D721Med (cell line): ENCODE measurements at places on chromosomes 3 and 15.

DNA sequence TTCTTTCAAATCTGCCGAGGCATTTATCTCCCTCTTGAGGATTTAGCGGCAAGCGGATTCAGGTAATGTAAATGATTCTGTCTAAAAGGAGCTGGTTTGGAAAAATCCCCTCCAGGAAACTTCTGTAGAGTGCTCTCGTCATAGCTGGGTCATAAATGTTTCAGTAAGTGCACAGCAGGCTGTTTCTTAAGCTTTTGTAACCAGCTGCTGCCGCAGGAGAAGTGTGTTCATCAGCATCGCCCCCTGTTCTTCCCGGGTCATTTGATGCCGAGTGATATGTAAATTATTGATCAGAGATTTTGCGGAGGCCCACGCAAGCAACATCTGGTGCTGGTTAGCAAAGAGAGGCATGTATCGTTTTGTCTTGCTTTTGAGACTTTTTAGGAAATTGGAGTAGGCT, 53.1 kb downstream of the DNASE1L3 start:
- no peak for DNase-seq

DNA sequence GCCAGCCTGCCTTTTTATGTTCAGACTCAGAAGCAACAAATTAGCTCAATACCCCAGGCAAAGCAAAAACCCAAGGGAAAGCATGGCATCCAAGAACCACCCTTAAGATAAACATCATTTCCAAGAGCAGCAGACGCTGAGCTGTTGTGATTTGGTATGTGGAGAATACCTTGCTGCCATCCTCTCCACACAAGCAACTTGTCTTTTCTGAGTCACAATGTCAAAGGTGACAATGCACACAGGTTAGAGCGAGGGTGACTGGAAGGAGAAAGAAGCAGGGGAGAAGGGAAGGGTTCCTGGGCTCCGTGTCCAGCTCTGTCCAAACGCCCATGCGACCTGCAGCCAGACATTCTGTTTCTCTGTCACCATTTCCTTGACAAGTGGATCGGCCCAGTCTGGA, 6.0 kb downstream of the PCSK6 start:
- DNase-seq: no peak

GRCh38 chr3:7999384-7999783, 502.2 kb upstream of the LMCD1 start:
- no peak for DNase-seq

DNA sequence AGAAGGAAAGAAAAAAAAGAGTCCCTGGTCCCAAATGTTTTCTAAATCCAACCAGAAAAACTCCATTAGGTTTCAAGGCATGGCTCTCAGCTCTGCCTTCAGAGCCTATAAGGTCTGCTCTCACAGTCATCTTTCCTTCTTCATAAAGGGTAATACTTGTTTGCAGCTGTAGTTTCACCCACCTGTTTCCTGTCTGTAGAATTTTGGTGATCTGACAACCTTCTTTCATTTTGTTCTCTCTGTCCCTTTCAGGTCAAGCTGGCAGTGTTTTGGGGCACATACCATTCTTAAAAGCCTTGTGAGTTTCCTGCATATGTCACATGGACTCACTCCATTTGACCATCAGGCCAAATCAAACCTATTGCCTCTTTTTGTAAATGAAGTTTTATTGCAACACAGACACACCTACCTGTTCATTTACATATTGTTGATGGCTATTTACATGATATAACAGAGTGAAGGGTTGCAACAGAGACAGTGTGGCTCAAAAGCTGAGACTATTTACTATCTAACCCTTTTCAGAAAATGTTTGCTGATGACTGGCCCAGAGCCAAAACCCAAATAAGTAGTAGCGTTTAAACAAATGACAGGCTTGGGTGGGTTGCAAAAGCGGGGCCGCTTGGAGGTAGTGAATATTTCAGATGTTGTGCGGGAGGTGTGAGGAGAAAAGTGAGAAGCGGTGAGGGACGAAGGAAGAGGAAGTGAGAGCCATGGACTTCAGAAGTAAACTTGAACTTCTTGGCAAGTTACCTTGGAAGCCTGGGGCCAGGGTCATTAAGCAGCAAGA, 292.7 kb upstream of the PROK2 start:
- DNase-seq: no peak

DNA sequence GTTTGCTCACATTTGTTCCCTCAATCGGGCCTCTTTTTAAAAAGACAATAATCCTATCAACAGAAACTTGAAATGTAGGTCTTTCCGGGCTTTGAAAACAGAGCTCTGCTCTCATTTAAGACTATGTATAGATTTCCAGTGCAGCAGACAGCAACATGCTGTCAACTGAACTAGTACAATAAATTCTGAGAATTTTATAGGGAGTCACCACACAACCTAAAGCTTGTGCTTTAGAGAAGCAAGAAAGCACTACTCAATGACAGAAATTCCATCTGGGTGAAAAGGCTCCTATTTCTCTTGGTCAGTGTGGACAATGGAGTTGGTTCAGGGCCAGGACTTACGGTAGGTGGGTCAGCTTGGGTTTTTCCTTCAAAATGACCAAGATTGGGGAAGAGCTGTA, 583.5 kb downstream of the ROBO1 start:
- DNase-seq: no peak

DNA sequence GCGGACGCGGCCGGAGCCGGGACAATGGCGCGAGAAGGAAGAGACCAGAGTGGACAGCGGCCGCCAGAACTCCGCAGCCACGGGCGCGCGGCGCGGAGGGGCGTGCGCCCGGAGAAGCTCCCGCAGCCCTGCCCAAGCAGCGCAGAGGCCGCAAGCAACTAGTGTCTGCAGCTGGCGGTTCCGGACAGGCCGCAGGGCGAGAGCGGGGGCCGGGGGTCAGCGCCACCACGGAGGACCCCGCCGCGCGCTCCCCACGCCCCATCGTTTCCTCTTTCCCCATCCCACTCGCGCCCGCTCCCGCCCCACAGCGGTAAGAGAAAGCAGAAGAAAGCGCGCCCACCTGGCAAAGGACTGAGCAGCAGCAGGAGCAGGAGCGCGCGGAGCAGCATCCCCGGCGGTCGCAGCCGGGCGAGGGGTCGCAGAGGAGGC, 440 bp downstream of the PRTG start:
- no peak for DNase-seq

DNA sequence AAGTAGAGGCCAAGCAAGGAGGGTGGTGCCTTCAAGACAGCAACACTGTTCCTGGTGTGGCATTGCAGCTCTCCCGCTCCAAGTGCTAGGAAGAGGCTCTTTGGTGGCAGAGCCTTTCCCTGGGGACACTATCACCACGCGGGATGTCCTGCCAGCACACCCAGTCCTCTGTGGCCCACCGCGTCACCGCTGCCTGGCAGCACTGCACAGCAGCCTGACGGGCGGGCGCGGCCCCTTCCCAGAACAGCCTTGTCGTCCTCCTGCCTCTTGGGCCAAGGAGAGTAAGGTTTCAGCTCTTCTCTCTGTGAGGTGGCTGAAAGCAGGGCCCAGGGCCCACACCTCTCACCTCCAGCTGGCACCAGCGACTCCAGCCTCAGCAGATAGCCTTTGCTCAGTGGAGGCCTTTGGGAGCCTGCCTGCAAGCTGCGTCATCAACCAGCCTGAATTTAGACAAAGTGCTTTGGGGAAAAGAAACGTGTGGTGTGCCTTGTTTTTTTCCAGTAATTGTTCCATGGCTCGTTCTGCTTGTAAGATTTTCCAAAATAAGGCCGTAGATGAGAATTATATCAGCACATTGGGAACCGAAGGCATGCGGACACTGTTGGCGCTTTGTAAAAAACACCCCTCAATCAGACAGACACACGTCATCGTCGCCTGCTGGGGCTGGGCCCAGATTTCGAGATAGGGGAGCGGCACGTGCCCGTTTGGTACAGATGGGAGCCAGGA, 65.0 kb downstream of the AAGAB start:
- DNase-seq: no peak

- peak; percentile 11 for DNase-seq
These were observed 23.2 kb downstream of the ALS2CL start for GRCh38 chr3:46670000-46670890.

- DNase-seq: no peak
These were observed 397.2 kb downstream of the OCA2 start for GRCh38 chr15:27701956-27702355.

GRCh38 chr3:105413343-105413887, 46.7 kb downstream of the ALCAM start:
- no peak for DNase-seq

GRCh38 chr3:112482675-112483074, 16.6 kb downstream of the BTLA start:
- no peak for DNase-seq

GRCh38 chr3:153305189-153305588, 143.2 kb downstream of the RAP2B start:
- no peak for DNase-seq

GRCh38 chr3:59818033-59818918, 768.5 kb upstream of the CFAP20DC start:
- DNase-seq: no peak

- DNase-seq: no peak
These were observed 114.0 kb downstream of the RFTN1 start for GRCh38 chr3:16399473-16399872.

GRCh38 chr3:23518441-23518840, 287.3 kb upstream of the UBE2E1 start:
- no peak for DNase-seq

DNA sequence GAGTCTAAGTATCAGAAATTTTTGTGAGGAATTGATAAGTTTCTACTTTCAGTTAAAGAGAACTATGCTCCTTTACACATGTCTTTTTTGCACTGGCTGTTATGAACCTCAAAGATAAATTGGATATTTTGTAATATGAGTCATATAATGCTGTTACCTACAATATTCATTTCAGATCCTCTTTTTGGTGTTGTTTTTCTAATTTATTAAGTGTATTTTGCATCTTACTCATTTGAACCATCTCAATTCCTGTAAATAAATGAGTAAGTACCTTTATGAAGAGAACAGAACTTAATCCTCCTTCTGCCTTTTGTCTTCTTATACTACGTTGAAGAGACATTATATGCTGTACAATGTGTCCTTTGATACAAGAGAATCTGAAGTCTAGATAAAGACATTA, 74.4 kb downstream of the ZIC1 start:
- no peak for DNase-seq

GRCh38 chr15:75542386-75542797, 36.7 kb downstream of the PTPN9 start:
- no peak for DNase-seq
